ENCODE measurements at places on chromosomes 2 and 18.

DNA sequence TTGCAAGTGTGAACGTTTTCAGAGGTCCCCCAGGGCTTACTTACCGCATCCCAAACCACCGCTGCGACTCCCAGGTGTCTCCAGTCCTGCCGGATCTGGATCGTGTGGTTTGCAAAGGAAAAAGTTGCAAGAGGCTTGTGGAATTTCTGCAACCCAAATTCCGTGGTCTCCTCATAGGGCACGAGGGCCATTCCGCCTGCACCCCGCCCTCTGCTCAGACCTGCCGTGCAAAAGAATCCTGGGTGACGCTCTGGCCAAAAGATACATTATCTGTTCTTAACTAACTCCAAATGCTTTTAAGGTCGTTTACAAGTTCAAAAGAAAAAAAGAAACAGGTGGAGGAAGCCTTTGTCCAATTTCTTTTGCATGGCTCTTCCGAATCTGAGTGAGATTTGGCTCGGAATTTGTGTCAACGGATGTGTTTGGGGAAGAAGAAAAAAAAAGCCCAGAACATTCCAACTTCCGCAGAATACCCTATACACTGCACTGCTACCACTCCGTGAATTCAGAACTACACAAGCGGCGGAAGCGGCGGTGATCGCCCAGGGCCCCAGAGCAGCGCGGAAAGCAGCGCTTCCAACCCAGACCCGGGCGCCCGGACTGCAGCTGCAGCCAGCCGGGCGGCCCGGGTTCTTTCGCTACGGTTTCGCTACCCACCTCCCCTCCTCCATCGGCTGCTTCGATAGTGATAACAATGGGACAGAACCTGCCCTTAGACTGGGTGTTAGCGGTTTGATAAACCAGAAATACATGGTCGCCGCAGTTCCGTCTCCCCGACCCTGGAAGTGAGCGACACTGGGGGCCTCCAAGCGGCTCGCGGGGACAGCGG is 795 bp downstream of the METTL21A start:
- no peak for DNase-seq

GRCh38 chr18:59068276-59069071 is 71.2 kb upstream of the SEC11C start:
- DNase-seq = no peak

DNA sequence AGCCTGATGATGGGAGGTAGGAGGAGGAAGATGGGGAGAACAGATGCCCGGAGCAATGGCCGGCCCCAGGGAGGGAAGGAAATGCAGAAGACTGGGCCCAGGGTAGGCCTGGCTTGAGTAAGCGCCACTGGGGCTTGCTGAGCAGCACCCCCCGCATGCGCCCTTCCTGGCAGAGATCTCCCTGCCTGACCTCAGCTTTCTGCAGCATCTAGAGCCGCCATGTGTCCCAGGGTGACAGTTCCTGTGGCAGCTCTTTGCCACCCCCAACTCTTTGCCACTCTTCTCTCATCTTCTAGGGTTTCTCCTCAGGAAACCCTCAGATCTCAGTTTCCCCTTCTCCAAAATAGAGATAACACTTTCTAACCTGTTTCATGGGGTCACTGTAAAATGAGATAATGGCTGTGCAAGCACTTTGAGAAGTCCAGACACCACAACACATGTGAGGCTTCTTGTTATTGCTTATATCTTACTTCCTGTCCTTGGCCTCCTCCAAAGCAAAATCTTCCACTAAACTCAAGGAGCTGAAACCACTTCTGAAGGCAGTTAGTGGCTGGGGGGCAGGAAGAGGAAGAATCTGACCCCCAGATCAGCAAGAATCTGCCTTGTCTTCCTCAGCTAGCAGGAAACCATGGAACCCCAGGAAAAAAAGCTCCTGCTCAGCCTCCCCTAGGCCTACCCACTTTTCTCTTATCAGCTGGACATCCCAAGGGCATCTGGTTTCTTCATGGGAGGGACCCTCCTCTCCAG is 64.9 kb downstream of the EPAS1 start:
- no peak for DNase-seq

GRCh38 chr2:180325416-180326120 is 318.5 kb upstream of the CWC22 start:
- no peak for DNase-seq

GRCh38 chr2:196500686-196501431 is 138.7 kb upstream of the CCDC150 start:
- no peak for DNase-seq

- no peak for DNase-seq
Observed at GRCh38 chr2:51032751-51033330, 909 bp upstream of the NRXN1 start.

DNA sequence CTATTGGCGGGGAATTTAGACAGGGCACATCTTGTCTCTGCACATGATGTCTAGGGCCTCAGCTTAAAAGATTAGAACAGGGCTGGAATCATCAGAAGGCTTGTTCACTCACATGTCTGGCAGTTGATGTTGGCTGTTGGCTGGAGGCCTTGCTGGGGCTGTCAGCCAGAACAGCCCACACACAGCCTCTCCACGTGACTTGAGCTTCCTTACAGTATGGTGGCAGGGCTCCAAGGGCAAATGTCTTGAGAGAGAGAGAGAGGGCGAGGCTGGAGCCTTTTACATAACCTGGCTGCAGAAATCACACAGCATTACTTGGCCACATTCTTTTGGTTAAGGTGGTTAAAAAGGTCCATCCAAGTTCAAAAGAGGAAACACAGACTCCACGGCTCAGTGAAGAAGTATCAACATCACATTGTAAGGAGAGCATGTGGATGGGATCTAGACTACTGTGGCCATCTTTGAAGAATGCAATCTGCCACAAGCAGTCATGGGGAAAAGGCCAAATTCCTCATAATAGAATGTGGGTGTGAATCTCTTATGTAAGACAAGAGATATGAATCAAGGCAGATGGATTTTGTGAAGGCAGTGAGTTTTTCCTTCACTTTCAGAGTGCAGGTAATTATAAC is 30.4 kb downstream of the SRSF7 start:
- DNase-seq = peak; percentile 26

- DNase-seq = no peak
Observed at GRCh38 chr2:22355816-22356433, 1029.1 kb upstream of the KLHL29 start.

GRCh38 chr2:215780907-215781685 is 232.3 kb downstream of the MREG start:
- no peak for DNase-seq

DNA sequence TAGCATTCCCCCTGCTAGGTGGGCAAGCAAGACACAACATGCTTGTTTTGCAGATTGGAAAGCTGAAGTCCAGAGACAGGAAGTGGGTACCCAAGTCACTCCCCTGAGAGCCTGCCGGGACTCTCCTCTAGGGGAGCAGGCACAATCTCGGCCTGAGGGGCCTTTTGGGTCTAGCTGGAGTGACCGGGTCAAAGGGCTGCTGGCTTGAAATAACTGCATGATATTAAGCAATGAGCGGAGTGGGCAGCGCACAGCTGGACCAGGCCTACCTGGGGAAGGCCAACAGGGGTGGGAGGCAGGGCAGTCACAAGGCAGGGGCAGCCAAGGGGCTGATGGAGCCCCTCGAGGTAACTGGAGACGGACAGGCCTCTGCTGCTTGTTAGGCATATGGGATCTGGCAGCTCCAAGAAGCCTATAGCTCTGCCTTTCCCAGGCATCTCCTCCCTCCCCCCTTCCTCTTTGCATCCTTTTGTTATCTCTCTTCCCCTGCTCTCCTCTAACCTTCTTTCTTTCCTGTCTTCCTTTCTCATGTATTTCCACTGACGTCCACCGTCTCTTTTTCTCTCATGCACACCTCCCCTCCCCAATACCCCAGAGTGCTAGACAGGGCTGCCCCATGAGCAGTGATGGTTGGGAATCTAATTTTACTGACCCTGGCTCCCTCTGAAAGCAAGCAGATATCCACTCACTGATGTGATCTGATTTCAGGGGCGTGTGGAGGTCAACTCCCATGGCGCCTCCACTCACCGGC is 237.5 kb downstream of the LOXHD1 start:
- DNase-seq = no peak

GRCh38 chr18:23583071-23583865 is 3.0 kb downstream of the NPC1 start:
- DNase-seq = no peak

DNA sequence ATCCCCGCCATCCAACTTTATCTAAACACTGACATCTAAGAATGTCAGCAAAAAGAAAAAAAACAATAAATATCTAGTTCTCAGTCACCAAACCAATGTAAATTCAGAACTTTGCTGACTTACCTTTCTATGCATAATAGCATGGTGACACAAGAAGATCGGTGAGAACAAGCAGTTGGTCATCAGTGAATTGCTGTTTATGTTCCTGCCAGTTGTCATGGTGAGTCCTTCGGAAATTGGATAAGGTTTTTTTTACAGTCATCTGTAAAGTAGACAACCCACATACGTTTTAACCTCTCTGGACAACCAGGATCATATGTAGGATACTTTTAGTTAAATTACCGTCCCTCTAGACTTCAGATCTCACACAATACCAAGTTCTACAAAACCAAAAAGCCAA is 6.2 kb upstream of the GPR75 start:
- DNase-seq = no peak

GRCh38 chr2:122704109-122704563 is 948.7 kb downstream of the TSN start:
- DNase-seq = no peak

GRCh38 chr2:42073739-42074503 is 26.1 kb downstream of the PKDCC start:
- no peak for DNase-seq

- DNase-seq = no peak
Observed at GRCh38 chr18:3579701-3580100, 129.7 kb downstream of the TGIF1 start.

DNA sequence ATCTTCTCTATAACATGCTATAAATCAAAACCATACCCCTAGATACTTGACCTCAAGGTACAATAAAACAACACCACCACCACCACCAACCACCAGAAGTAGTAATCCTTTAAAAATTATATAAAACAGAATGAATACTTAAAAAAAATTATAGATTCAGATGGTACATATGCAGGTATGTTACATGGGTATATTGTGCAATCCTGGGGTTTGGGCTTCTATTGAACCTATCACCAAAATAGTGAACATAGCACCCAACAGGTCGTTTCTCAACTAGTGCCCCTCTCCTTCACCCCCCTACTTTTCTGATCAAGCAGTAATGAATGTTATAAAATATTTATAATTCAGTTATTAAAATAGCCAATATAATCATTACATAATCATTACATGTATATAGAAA is 71.1 kb upstream of the CHN1 start:
- DNase-seq = no peak

DNA sequence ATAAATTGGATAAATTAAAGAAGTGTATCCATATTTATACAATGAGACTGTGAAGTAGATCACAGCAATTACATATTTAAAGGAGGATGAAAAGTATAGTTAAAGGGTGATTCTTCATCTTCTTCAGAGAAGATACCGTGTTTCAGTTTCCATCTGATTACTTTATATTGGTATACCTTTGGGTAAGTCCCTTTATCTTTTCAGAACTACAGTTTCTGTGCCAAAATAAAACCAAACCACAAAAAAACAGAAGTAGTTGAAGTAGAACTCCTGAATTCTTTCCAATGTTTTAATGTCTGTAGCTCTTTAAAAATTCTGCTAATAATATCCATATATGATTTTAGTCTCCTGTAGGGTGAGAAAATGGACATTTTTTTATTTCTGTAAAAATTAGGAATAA is 231.2 kb upstream of the LINC00305 start:
- DNase-seq = no peak

DNA sequence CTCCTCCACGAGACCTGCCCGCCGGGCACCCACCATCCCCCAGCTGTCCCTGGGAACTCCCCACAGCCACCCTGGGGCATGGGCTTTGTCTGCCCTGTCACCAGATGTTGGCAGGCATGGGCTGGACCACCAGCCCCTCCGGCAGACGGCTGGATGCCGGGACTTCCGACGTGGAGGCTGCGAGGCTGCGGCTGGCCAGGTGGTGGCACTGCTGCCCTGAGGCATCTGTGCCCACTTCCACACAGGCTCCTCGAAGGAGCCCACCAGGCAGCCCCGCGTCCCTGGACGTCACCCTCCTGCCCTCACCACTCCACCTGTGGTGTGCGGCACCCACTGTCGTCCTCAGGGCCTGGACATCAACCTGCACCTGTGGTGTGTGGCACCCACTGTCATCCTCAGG is 319.9 kb upstream of the SALL3 start:
- DNase-seq = no peak

DNA sequence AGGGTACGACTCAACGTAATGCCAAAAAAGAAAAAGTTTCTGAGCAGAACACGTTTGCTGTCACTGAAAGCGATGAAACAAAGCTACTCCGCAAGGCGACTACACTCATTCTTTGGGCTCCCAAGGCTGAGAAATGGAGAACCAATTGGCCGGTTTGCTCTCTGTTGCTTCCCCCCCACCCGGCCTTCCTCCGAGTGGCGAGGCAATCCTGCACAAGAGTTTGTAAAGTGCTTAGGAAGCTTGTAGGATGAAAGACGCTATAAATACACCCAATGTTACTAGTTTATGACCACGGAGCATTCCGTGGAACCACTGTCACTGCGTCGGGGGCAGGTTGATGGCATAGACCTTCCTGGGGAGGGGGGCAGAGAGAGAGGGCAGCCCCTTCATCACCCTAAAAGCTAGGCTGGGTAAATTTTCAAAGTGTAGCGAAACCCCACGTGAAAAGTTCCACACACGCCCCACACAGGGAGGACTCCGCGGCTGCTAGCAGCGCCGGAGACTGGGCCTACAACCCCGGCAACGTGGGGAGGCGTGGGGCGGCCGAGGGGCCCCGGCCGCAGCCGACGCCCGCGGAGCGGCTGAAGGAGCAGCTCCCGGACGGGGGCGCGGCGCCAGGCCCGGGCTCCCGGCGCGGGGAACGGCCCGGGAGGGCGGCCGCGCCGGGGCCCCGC is 915 bp downstream of the CUL3 start:
- DNase-seq = no peak

GRCh38 chr2:206853915-206854314 is 85.4 kb upstream of the CPO start:
- no peak for DNase-seq

- no peak for DNase-seq
Observed at GRCh38 chr2:48991415-48992131, 162.7 kb downstream of the FSHR start.

GRCh38 chr2:22748909-22749308 is 636.1 kb upstream of the KLHL29 start:
- DNase-seq = no peak

DNA sequence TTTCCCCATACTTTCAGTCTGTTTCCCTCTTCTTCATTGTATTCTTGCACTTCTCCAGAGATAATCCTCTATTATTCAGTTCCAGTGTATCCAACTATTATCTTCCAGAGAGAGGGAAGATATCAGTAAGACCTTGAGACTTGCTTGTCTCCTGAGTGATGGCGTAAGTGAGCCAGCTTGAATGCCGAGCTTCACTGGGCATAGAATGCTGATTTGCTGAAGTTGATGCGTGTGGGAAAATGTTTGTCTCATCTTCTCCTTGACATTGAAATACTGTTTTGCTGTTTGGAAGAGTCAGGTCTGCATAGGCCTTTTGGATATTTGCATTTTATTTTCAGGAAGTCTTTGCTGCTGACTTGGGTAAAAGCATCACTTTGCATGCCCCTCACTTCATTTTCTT is 41.1 kb upstream of the MGAT5 start:
- no peak for DNase-seq

GRCh38 chr2:99982744-99983143 is 159.6 kb downstream of the AFF3 start:
- no peak for DNase-seq
